GM23248 (cell line): ENCODE measurements at places on chromosomes 1 and 21. TPM values are rescaled to one million over a fixed set of nuclear protein-coding genes. Genes with fewer than 3 reads are reported as not detected.

SPATA45 gene
- total RNA-seq = not detected in 2 replicates

A3GALT2 gene
- total RNA-seq = not detected in 2 replicates

EIF4G3 gene
- total RNA-seq = 43.1 and 65.5 TPM in 2 replicates

PYHIN1 gene
- not detected in 2 replicates for total RNA-seq

OR2M4 gene
- total RNA-seq = not detected in 2 replicates

AIRE gene
- total RNA-seq = not detected in 2 replicates

OLFML2B gene
- 1.1 and 1.4 TPM in 2 replicates for total RNA-seq

AGO3 gene
- total RNA-seq = 7.9 and 26.7 TPM in 2 replicates

UBXN10 gene
- 0.11 TPM in 1 of 2 replicates, not detected in the other for total RNA-seq

KRTAP21-2 gene
- total RNA-seq = not detected in 2 replicates

PGLYRP4 gene
- total RNA-seq = not detected in 2 replicates

PIAS3 gene
- 22.2 and 32.5 TPM in 2 replicates for total RNA-seq

CR2 gene
- not detected in 2 replicates for total RNA-seq

SLC2A5 gene
- total RNA-seq = 0.54 TPM in 1 of 2 replicates, not detected in the other

CLCA1 gene
- not detected in 2 replicates for total RNA-seq

LENEP gene
- not detected in 2 replicates for total RNA-seq

LDLRAD2 gene
- total RNA-seq = not detected in 2 replicates

HDGF gene
- 184 and 185 TPM in 2 replicates for total RNA-seq

SHE gene
- not detected in 2 replicates for total RNA-seq

FAM72C gene
- total RNA-seq = 0.32 TPM in 1 of 2 replicates, not detected in the other

TMEM201 gene
- total RNA-seq = 4.7 and 5.7 TPM in 2 replicates

F3 gene
- total RNA-seq = 93.7 and 120 TPM in 2 replicates

SNX27 gene
- 12.0 and 14.8 TPM in 2 replicates for total RNA-seq

GBP2 gene
- total RNA-seq = 5.4 and 9.3 TPM in 2 replicates

ELAPOR1 gene
- 0.51 and 0.54 TPM in 2 replicates for total RNA-seq

TBX15 gene
- 32.2 and 38.7 TPM in 2 replicates for total RNA-seq

TACSTD2 gene
- total RNA-seq = 1.5 and 1.6 TPM in 2 replicates

SAMSN1 gene
- total RNA-seq = not detected in 2 replicates

MIXL1 gene
- total RNA-seq = not detected in 2 replicates

FAF1 gene
- total RNA-seq = 49.1 and 53.9 TPM in 2 replicates

CXADR gene
- total RNA-seq = not detected in 2 replicates

GFI1 gene
- not detected in 2 replicates for total RNA-seq

KRTAP12-3 gene
- total RNA-seq = not detected in 2 replicates
